Right lung (tissue), 10 donors: ENCODE measurements at places on chromosomes 2 and 18.

DNA sequence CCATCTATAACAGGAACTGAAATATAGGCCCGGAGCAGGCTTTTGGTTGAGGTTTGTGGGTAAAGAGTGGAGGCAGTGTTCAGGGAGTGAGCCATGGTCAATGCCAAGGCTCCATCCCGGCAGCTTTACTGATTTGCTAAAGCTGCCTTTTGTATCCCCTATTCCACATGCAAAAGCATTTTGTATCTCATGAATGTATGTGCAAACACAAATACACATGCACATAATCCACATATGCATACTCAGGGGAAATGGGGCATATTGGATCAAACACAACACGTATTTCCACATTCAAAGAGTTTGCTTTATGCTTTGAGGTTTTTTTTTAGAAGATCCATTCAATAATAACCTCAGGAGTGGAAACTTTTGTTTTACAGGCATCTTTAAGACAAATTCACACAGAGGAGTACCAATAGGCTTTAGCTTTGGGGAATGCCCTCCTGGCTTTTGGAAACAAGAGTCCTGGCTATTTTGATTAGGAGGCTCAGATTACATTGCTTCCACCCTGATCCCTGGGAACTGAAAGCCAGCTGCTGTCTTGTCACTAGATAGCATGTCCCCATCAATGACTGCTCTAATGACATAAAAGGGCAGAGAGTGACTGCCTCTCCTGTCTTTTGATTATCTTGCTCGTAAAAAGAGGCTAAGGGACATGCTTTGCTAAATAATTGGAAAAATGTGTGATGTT is 263.2 kb downstream of the EN1 start:
- no peak for DNase-seq

DNA sequence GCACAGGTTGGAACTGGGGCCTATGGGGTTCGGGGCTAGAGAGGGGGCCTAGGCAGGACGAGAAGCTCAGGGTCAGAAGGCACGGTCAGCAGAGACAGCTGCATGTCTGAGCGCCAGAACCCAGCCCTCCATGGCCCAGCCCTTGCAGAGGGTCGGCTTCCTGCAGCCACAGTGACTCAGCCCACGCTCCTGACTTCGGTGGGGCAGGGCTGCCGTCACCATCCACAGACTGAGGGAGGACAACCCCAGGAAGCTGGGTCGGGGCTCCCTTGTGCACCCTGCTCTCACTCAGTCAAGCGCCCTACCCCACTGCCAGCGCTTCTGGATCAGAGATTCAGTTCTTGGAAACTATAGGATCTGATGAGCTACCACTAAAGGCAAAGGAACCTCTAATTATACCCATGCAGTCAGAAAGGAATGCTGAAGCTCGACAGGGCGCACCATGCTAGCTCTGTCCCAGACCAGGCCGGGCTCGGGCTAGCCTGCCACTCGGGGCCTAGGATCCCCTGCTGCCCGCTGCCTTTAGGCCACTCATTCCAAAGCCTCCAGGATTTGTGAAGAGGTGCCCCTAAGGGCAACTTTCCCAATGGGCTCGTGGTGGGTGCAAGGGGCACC is 3.0 kb downstream of the ACTR1B start:
- DNase-seq = no peak

- DNase-seq = no peak
These were observed 299.1 kb downstream of the SETBP1 start for GRCh38 chr18:44979748-44980147.

DNA sequence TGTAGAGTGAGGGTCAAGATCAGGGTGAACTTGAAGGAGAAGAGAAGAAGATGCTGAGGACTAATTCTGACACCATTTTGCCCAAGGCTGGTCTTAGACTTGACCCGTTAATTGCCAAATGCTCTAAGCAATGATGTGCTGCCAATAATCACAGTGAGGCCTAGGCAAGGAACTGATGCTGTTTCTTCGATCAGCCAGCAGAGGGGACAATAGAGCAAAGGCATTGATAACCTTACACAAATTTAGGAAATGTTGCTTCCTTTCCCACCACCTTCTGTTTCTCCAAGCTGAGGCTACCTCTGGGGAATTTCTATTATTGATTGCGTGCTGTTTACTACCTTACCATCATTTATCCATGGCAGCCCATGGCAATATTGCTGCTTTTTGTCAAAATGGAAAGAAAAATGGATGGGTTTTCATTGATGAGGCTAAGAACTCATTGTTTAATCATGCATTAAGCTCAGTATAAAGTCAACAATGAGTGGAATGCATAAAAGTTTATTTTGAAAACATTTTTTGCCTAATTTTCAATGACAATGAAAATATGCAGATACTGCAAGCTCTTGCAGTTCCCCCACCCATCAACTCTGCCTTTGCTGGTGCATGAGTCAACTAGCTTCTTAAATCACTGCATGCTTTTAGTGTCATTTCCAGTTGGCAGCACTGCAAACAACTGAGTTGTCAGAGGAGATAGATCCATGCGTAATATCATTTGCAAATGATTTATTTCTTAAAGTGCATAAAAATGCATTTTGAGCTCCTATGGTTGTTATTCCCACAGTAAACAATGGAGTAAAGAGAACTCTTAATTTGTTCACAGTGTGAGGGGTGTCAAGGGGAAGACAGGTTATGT is 116.4 kb upstream of the NYAP2 start:
- no peak for DNase-seq

GRCh38 chr2:37585982-37586621 is 85.3 kb downstream of the CDC42EP3 start:
- no peak for DNase-seq

GRCh38 chr2:36329746-36330472 is 25.7 kb upstream of the CRIM1 start:
- no peak for DNase-seq

DNA sequence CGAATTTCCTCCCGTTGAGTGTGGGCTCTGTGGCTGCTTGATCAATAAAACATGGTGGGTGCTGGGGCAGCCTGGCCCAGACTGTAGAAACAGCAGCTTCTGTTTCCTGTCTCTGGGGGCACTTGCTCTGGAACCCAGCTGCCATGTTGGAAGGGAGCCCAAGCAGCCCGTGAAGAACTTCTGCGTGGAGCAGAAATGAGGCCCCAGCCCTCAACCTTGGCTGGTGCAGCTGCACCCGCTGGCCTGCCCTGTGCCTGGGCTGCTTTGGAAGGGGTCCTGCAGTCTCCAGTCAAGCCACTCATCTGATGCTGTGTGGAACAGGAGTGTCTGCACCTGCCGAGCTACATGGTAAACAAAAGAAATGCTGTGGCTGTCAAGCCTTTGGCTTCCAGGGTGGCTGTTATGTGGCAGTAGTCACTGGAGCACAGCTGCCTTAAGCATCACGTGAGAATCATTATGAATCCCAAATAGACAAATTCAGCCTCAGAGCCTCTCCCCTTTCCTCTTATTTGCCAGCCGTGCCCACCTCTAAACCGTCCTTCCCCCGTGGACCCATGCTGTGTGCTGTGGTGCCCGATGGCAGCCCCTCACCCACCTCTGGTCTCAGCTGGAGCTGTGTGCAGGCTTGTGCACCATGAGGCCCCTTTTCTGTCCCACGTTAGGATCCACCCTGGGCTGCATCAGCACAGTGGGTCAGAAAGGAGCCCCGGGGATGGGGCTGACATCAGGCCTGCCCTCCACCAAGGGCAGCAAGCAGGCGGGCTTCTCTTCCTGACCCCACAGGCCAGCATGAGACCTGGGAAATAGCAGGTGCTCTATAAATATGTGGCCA is 134.0 kb upstream of the HDAC4 start:
- no peak for DNase-seq

DNA sequence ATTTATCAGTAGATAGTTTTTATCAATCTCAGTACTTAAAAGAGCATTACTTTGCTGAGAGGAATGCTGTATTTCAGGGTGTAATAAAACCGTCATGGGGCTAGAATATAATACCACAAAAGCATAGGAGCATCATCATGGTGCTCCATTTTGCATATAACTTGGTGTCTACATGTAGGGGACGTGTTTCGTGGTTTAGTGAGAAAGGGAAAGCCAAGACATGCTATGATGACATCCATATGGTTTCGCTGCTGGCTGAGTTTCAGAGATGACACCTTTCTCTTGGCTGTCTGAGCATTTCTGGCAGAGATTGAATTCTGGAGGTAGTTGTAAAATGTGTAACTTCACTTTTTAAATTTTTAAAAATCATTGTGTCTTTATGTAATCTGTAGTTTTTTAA is 32.4 kb downstream of the WDR43 start:
- DNase-seq = no peak

DNA sequence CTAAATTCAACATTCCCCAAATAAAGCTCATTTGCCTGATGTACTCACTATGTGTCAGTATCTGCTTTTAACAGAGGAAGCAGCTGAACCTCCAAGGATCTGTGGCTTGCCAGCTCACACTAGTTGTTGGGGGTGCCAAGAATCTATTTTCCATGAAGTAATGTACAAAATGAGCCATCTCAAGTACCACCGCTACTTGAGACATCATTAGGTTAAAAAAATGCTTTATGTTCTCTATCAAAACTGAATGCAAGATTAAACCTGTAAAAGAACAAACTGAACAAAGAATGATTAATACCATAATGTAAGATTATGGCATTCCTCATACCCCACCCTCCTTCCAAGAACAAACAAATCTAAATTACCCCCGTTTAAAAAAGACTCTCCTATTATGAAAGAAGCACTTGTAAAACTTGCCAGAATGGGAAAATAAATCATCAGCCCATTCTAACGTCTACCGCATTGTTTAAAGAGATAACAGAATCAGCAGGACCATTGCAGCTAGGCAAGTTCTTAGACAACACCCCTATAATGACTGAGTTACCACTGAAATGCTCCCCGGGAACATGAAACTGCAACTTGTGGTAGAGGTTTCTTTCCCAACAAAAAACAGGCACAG is 471.6 kb downstream of the DLGAP1 start:
- no peak for DNase-seq

DNA sequence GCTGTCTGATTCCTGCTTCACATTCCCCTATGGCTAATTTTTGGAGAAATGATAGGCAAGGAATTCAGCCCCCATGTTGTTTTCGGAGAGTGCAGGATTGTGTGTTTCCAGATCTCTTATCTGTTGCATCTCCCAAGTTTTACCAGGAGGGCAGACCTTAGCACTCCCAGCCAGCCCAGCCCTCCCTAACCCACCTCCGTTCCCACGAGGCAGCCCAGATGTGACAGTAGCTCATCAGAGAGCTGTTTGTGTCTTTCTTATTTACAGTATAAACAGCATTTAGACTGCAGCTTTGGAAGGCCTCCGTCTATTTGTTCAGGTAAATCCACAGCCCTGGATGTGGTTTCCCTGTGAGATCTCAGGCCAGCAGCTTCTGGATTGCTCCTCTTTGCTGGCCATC is 91.6 kb downstream of the THNSL2 start:
- no peak for DNase-seq

GRCh38 chr18:45806226-45806625 is 19.2 kb upstream of the SIGLEC15 start:
- no peak for DNase-seq

DNA sequence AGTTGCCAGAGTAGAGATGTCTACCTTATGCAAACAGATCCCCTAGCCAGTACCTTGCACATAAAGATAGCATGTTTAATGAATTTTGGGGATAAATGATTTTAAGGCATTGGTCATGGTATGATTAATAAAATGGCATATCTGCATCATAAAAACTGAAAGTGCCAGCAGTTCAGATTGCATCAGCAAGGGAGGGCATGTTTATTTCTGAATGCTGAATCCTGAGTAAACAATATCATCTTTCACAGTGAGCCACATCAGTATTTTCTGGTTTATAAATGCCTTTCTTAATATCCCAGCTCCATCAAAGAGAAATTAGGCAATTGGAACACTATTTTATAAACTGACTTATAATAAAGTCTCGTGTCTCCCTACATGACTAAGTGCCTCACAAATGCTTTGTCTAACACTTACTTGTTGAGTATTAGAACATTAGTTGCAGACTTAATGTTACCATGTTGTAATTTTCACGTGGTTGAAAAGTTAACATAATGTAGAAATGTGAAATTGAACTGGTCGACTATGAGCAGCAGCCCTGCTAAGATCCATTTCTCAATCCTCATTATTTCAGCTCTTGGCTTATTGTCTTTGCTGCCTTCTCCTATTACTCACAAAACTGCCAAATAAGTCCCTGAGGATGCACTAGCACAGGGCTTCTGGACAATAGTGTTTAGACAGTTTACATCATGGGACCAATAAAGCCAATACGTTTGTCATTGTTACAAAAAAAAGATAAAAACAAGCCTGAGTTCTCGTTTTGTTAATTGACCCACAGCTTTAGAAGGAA is 48.0 kb downstream of the LANCL1 start:
- DNase-seq = no peak
